OCI-LY7 (cell line): ENCODE measurements at places on chromosomes 5 and 9.

GRCh38 chr5:142014911-142015584, 2.2 kb upstream of the GNPDA1 start:
- DNase-seq, result peak; percentile 82

- DNase-seq, result no peak
Observed at GRCh38 chr9:87657893-87658292, 68.0 kb upstream of the CTSL start.

DNA sequence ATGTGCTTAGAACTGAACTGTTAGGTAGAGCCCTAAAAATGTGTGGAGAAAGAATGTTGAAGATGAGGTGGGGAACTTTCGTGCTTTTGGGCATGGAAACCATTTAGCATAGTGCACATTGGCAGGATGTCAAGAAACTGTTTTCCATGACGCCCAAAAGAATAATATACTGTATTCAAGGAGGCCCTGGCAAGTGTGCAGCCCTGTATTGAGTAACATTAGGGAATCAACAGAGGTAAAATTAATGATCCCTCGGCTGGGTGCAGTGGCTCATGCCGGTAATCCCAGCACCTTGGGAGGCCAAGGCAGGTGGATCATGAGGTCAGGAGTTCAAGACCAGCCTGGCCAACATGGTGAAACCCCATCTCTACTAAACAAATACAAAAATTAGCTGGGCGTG, 20.9 kb upstream of the PLIN2 start:
- no peak for DNase-seq

DNA sequence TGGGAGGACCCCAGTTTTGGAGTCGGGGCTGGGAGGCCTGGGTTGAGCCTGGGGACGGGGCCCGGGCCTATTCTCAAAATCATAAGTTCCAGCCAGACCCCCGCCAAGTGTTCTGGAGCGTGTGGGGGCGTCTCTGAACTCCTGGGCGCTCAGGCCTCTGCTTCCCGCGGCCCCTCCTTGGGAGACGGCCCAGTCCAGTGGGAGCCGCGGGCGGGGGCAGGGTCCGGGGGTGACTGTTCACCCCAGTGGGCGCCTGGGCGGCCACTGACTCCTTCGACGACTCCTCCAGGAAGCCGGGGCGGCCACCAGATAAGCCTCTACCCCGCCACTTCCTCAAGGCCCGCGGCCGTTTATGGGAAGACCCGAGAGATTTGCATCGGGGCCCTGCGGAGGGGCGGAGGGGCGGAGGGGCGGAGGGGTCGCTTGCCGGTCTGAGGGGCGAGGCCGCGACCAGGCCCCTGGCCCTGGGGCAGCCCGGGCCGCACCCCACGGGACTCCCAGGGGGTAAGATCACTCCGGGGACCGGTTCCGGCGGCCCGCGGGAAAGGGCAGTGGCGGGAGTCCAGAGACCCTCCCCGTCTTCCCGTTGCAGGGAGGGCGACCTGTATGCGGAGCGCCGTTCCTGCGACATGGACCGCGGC, 655 bp downstream of the TOR4A start:
- peak; percentile 68 for DNase-seq

GRCh38 chr5:173290477-173291131, 37.6 kb downstream of the STC2 start:
- DNase-seq, result no peak

DNA sequence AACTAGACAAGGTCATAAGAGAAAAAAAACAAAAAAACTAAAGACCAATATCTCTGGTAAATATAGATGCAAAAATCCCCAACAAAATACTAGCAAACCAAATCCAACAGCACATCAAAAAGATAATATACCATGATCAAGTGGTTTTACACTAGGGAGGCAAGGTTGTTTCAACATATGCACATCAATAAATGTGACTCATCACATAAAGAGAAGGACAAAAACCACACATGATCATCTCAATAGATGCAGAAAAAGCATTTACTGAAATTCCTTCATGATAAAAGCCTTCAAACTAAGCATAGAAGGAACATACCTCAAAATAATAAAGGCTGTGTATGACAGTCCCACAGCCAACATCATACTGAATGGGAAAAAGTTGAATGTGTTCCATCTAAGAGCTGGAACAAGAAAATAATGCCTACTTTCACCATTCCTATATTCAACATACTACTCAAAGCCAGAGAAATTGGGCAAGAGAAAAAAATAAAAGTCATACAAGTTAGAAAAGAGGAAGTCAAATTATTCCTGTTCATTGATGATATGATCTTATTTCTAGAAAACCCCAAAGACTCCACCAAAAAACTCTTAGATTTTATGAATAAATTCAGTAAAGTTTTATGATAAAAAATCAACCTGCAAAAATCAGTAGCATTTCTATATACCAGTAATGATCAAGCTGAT, 72.2 kb upstream of the FAM169A start:
- no peak for DNase-seq
